ENCODE measurements at places on chromosomes 16 and 17.

GRCh38 chr17:27654654-27655524, 23.9 kb downstream of the LGALS9 start:
- peak; percentile 10 for DNase-seq

- DNase-seq, result no peak
Observed at GRCh38 chr17:6142701-6143100, 72.5 kb downstream of the WSCD1 start.

- no peak for DNase-seq
Observed at GRCh38 chr16:71524566-71525553, 1.4 kb upstream of the CHST4 start.

DNA sequence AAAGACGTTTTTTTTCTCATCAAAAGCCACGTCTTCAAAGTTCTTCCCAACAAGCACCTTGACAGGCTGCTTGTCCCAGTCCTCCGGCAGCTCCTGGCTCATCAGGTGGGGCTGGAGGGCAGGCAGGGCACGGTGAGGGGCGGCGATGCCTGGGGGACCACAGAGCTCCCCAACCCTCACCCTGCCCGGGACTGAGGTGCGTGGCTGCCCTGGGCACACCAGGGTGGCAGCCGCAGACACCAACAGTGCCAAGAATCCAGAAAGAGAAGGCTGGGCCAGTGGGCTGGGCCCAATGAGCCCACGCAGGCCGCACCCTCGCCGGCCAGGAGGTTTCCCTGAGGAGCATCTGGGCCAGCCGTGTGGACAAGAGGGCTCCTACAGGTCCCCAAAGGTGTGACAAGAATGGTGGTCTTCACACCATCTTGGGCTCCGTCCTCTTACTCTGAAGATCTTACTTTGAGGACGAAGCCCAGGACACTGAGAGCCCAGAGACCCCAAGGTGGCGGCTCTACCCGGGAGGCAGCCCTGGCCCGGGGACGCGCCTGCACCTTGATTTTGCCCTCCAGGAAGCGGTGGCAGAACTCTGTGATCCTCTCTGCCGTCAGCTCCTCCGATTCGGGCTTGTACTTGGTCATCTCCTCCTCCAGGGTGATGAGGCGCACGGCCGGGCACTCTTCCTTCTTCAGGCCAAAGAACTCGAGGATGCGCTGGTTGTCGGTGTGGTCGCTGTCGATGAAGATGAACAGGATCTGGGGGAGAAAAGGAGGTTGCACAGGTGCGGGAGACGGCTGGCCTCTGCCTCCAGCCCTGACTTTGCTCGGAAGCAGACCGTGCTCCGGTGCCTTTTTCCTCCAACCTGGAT, 11.3 kb upstream of the PPP1R27 start:
- no peak for DNase-seq

GRCh38 chr17:49525831-49526741, 31.0 kb downstream of the NGFR start:
- peak; percentile 8 for DNase-seq

DNA sequence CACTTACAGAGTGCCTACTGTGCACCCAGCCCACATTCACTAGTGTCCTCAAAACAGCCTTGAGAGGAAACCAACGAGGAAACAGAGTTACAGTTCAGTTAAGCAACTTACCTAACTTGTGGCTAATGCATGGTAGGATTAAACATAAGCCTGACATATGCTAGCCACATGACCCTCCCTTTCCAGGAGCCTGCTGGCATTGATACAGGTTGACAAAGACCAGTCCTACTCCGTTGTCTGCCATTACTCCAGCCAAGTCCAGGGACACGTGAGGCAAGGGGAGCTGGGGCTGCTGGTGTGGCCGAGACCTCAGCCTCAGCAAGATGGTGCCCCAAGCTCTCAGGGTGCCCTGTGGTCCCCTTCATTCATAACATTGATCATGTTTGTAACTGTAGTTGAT, 37.9 kb downstream of the SNX20 start:
- DNase-seq, result no peak

DNA sequence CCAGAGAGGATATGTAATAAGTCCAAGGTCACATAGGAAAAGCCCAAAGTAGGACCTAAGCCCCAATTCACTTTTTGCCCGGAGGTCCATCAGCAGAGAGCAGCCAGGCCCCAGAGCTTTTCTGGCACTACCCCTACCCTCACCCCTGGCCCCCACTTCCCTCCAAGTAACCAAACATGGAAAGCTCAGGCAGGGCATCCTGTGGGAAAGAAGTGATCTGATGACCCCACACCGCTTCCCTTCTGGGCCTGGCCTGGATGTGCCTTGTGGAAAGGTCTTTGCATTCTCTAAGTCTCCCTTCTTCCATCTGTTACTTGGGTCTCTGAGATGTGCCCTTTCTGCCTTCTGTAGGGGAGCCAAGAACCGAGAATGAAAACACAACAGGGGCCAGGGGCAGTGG, 136.9 kb downstream of the TMEM132E start:
- no peak for DNase-seq

- no peak for DNase-seq
Observed at GRCh38 chr16:71807905-71808592, 585 bp downstream of the AP1G1 start.

- DNase-seq, result no peak
Observed at GRCh38 chr16:5918567-5919130, 821.1 kb upstream of the EEF2KMT start.

GRCh38 chr17:74579900-74580299, 12.2 kb downstream of the CD300LD start:
- DNase-seq, result no peak

DNA sequence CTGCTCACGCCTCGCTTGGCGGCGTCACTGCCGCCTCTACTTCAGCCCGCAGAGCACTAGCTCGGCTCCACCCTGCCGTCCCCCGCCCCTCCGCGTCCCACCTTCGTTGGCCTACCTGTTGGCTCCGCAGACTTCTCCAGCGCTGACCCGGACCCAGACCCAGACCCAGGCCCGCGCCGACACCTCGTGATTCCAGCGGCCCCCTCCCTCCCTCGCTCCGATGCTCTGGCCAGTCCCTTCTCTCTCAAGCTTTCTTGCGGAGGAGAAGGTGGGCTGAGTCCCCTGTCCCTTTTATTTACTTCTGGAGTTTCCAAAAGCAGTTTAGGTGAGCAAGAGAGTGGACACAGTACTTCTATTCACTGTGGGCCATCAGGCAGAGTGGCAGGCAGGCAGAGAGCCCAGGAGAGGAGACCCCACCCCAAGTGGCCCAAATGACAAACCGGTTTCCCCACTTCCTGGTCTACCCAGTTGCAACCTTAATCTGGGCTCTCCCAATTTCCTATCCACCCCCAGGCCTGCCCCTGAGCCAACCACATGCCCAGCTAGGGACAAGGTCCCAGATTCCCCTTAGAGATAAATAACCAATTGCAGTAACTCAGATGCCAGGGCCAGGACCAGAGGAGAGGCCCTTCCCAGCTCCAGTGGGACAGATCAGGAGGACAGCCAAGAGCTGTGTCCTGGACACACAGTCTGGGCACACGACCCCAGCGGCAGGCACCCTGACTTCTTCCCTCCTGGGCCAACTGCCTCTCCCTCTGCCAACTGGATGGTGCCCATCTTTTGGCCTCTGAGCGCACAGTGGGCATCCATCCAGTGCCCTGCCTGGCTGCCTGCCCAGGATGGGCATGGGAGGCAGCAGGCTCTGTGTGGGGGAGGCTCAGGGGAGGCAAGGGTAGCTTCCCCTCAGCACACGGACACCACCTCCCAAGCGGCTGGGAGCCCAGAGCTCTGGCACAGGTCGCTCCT, 1.2 kb upstream of the SRCIN1 start:
- DNase-seq, result peak; percentile 47

GRCh38 chr17:28219771-28220170, 99.2 kb upstream of the TMEM97 start:
- no peak for DNase-seq

DNA sequence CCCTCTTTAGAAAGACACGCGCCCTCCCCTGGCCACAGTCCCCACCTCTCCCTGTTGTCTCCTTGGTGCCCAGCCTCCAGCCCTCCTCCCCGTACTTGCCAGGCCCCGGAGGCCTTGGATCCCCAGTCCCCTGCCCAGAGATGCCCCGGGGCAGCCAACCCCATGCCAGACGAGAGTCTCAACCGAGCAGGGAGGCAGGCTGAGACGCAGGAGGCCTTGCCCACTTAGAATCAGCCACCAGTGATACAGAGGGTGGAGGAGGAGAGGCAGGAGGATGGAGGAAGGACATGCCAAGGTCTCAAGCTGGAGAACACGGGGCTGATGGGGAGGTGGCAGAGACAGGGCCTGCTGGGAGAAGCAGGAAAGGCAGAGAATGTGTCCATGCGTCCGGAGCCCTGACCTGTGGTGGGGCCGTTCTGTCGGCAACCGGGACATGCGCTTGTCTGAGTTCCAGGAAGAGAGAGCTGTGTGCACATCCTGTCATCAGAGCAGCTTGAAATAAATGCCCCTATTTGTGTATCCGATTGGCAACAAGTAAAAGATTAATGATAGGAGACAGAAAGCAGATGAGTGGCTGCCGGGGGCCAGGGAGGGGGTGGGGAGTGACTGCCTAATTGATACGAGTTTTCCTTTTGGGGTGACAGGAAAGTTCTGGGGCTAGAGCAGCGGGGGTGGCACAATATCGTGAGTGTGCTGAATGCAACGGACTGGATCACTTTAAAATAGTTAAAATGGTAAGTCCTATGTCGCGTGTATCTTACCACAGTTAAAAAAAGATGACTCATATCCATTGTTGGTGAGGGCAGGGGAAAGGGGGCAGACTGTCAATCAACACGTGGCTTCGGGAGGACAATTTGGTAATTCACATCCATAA, 44.7 kb upstream of the MEAK7 start:
- no peak for DNase-seq

GRCh38 chr16:50505714-50506542, 42.3 kb upstream of the NKD1 start:
- no peak for DNase-seq

DNA sequence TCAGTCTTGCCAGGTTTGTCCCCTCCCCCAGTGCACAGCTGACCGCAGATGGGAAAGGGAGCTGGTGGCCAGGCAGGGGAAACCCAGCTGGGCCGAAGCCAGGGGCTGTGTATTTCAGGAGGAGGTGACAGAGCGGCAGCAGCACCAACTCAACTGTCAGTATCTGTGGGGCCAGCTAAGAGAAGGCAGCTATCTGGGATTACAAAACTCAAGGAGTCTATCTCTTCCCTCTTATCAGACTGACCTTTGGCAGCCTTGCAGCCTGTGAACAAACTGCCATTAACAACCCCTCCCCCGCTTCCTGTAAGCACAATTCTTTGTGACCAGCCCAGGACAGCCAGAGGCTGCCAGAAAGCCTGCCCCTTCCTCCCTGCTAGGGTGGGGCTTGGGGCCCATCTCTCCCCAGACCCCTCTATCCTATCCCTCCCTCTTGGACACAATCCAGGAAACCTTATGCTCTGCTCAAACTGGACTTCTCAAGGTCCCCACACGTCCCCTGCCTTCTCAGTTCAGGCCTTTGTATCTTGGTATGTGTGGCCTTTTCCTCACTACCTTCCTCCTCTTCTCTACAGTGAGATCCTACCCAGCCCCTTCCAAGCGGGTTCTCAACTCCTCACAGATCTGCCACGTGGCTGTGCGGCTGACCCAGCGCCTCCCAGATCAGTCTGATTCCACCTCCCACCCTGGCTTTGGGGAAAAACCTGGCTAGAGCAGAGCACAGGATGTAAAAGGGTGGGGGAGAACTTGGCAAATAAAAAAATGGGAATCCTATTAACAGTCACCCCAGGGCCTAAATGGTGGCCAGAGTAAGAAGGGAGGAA, 10.5 kb downstream of the ST3GAL2 start:
- DNase-seq, result peak; percentile 15

DNA sequence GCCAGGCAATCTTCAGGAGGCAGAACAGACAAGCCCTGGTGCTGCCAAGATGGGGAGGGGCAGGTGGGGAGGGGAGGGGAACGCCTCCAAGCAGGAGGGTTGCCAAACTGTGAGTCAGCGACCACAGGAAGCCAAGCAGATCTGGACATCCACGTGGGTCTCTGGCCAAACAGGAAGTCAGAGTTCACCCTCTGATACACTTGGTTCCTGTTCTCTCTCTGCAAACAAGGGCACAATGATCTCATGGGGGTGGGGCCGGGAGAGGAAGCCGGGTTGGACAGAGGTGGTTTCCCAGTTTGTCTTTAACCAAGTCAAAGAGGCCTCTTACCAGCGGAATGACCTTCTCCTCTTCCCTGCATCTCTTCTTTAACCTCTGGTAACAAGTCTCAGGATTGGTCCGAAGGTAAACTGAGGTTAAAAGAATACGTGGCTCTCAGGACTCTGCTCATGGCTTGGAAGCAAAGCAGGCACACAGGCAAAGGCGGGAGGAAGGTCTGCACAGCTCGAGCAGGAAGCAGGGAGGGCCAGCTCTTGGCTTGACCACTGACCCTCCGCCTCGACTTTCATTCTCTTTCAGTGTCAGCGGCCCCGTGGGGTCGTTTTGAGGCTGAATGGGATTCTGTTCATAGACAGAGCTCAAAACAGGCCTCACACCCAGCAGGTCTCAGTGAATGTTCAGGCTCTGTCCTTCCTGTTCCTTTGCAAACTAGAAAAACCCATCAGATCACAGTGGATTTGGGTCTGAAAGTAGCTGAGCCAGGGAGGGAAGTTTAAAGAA, 32.9 kb downstream of the TK2 start:
- peak; percentile 62 for DNase-seq

DNA sequence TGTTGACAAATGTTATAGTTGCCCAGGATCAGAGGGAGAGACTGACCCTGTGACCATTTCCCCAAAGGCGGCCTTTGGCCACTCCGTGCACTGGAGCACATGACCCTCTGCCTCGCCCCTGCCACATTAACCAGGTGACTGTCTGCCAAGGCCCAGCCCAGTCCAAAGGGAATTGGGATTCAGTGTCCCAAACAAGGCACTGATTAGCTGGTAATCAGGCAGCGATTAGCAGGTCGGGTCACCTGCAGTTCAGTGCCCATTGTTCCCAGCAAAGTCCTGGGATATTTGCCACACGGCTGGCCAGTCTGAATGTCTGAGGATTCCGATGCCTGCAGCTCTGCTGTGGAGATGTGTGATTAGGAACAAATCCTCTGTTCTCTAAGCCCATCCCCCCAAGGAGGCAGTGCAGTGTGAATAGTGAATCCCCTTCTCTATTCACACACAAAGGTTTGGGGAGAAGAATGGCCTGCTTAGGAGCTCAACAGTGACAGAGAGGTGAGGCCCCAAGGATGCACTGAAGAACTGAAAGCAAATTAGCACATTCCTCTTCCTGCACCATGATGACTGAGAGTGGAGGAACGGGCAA, 123.1 kb upstream of the MAF start:
- DNase-seq, result no peak
